ENCODE measurements at places on chromosomes 3 and 15.

DNA sequence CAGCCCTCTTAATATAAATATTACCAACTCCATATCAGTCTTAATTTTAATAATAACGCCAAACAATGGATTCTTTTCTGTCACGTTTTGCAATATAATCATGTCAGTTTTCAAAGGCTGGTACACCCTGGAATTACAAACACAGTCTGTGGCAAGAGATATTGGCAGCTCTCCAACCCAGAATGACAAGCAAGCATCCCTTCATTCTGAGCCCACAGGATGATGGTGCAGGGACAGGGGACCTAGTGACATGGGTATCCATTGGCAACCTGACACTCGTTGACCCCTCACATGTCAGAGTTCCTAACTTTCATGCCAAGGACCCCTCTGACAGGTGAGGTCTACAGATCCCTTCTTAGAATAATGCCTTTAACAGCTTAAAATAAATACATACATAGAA is 154.5 kb upstream of the TSC22D2 start:
- DNase-seq = no peak

- no peak for DNase-seq
Observed at GRCh38 chr15:85749261-85750151, 45.2 kb downstream of the KLHL25 start.

- DNase-seq = no peak
Observed at GRCh38 chr3:123321806-123322205, 120.1 kb downstream of the SEC22A start.

DNA sequence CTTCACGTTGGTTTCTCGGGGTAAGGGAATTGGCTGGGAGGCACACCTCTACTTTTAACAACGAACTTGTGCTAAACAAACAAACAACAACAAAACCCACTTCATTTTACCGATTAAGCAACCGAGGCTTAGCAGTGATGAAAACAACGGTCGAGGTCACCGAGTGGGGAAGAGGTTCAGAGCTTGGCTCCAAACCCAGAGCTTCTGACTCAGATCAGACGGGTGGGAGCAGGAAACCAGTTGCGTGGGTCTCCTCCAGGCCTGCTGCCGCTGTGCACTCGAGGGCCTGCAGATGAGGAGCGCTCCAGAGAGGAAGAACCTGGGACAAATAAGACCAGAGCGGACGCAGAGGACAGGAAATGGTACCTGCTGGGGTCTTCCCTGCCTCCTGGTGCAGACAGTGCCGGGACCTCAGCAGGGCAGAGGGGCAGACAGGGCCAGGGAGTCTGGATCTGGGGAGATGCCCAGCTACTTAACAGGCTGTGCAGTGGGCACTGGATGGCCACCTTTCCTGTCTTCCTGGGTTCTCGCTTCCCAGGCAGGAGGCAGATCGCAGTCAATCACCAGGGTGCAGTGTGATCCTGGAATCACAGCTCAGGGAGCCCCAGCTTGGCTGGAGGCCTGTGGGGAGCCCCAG is 99.0 kb upstream of the MEF2A start:
- DNase-seq = no peak

GRCh38 chr3:142930463-142930862 is 33.0 kb downstream of the PAQR9 start:
- no peak for DNase-seq
